ENCODE measurements at places on chromosomes 4 and X. TPM values are rescaled to one million over a fixed set of nuclear protein-coding genes. Genes with fewer than 3 reads are reported as not detected.

TDO2 gene
- 0.28 TPM for polyA plus RNA-seq

CXCR3 gene
- polyA plus RNA-seq, result 0.28 TPM

KLHL5 gene
- 63.0 TPM for polyA plus RNA-seq

KLB gene
- 0.48 TPM for polyA plus RNA-seq

LRCH2 gene
- polyA plus RNA-seq, result 8.6 TPM

ARHGAP10 gene
- polyA plus RNA-seq, result 71.3 TPM

CYBB gene
- 14.6 TPM for polyA plus RNA-seq

JCHAIN gene
- 6.9 TPM for polyA plus RNA-seq

GABRA4 gene
- polyA plus RNA-seq, result not detected

BEND2 gene
- polyA plus RNA-seq, result not detected

MAGEA10 gene
- not detected for polyA plus RNA-seq

PPID gene
- 26.1 TPM for polyA plus RNA-seq

FGG gene
- 9.9 TPM for polyA plus RNA-seq

ARAP2 gene
- 1.5 TPM for polyA plus RNA-seq

FGB gene
- 11.6 TPM for polyA plus RNA-seq

GPC4 gene
- polyA plus RNA-seq, result 18.3 TPM

SOWAHB gene
- 1.0 TPM for polyA plus RNA-seq

GABRQ gene
- polyA plus RNA-seq, result 0.08 TPM

RTL9 gene
- polyA plus RNA-seq, result 0.10 TPM

FHIP1A gene
- 1.2 TPM for polyA plus RNA-seq

RPL36A gene
- 1,560 TPM for polyA plus RNA-seq

RENBP gene
- 12.1 TPM for polyA plus RNA-seq

PF4V1 gene
- polyA plus RNA-seq, result not detected

NEUROG2 gene
- not detected for polyA plus RNA-seq

BMPR1B gene
- polyA plus RNA-seq, result 0.13 TPM

TCEAL6 gene
- polyA plus RNA-seq, result 0.44 TPM

SCML2 gene
- 2.5 TPM for polyA plus RNA-seq

PABPC1L2A gene
- polyA plus RNA-seq, result 0.03 TPM

RNF113A gene
- 16.0 TPM for polyA plus RNA-seq

ATP6AP2 gene
- 116 TPM for polyA plus RNA-seq

USP11 gene
- polyA plus RNA-seq, result 45.6 TPM

STK32B gene
- 2.1 TPM for polyA plus RNA-seq

PRDM8 gene
- polyA plus RNA-seq, result 13.7 TPM

GATA1 gene
- 0.34 TPM for polyA plus RNA-seq

CACNA1F gene
- 0.10 TPM for polyA plus RNA-seq

SPIN2A gene
- polyA plus RNA-seq, result 0.54 TPM

USP17L21 gene
- polyA plus RNA-seq, result not detected

LGI2 gene
- 0.79 TPM for polyA plus RNA-seq

MAGEA8 gene
- not detected for polyA plus RNA-seq

TMEM156 gene
- polyA plus RNA-seq, result 0.53 TPM

MAGEA9B gene
- not detected for polyA plus RNA-seq

CPEB2 gene
- 13.8 TPM for polyA plus RNA-seq

ARL9 gene
- polyA plus RNA-seq, result 0.23 TPM

ADGRL3 gene
- 3.1 TPM for polyA plus RNA-seq

C4orf36 gene
- 0.96 TPM for polyA plus RNA-seq

UCP1 gene
- polyA plus RNA-seq, result not detected

SULT1B1 gene
- 1.3 TPM for polyA plus RNA-seq

NXF2B gene
- polyA plus RNA-seq, result not detected

OCIAD2 gene
- polyA plus RNA-seq, result 25.2 TPM

PNMA5 gene
- 0.04 TPM for polyA plus RNA-seq

ZXDA gene
- polyA plus RNA-seq, result 3.1 TPM

NIPAL1 gene
- polyA plus RNA-seq, result 1.2 TPM

CLIC2 gene
- 14.4 TPM for polyA plus RNA-seq

F9 gene
- polyA plus RNA-seq, result 0.20 TPM

ZNF718 gene
- polyA plus RNA-seq, result 2.6 TPM

DOCK11 gene
- polyA plus RNA-seq, result 15.3 TPM
